ENCODE measurements at places on chromosomes 3 and 15.

GRCh38 chr3:30626443-30627180 is 20.2 kb downstream of the TGFBR2 start:
- no peak for DNase-seq

GRCh38 chr15:87805117-87805820 is 451.3 kb downstream of the NTRK3 start:
- DNase-seq, result no peak

GRCh38 chr3:45985532-45986302 is 9.9 kb downstream of the FYCO1 start:
- DNase-seq, result no peak

DNA sequence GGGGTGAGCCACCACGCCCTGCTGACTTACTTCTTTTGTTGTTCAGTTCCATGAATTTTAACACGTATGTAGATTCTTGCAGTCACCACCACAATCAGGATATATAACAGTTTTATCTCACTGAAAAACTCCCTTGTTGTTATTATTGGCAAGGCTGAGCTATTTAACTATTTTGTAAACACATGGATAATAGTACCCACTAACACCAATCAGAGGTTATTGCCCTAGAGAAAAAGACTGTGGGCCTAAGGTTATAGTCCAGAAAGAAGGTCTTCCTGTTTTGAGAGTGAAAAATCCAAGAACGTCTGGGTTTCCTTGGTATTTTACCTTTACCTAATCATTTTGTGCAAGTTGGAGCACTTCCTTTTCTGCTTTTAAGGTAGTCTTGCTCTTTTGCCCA is 9.5 kb downstream of the ZWILCH start:
- DNase-seq, result no peak

- DNase-seq, result peak; percentile 58
Measured at GRCh38 chr15:69523010-69524001, 70.7 kb downstream of the RPLP1 start.

- DNase-seq, result no peak
Measured at GRCh38 chr3:39180183-39180545, 12.2 kb downstream of the XIRP1 start.

- no peak for DNase-seq
Measured at GRCh38 chr3:65033576-65033975, 345.8 kb upstream of the ADAMTS9 start.

- peak; percentile 13 for DNase-seq
Measured at GRCh38 chr3:197031315-197032285, 2.0 kb upstream of the MELTF start.

GRCh38 chr3:14298442-14298841 is 104.0 kb upstream of the SLC6A6 start:
- DNase-seq, result no peak

GRCh38 chr3:37990527-37990926 is at the start of gene VILL:
TSS of gene VILL (plus strand) at chr3:37990786. CDS start at chr3:37993673, 2,887 bp downstream.
- no peak for DNase-seq

- no peak for DNase-seq
Measured at GRCh38 chr15:88391006-88391405, 76.2 kb downstream of the MRPL46 start.

- no peak for DNase-seq
Measured at GRCh38 chr15:41281236-41281635, 50.2 kb downstream of the CHP1 start.

Data from CD4-positive, alpha-beta T cell treated with Interleukin-12 subunit alpha and Interleukin-12 subunit beta, for 1 hour (primary cell).